ENCODE measurements at places on chromosomes 5 and 9. TPM values are rescaled to one million over a fixed set of nuclear protein-coding genes. Genes with fewer than 3 reads are reported as not detected.

Gene GPR151
- not detected for total RNA-seq

Gene PCDHGA1
- 0.53 TPM for total RNA-seq

Gene AQP7
- 3.7 TPM for total RNA-seq

Gene SLC9A3
- total RNA-seq: 1.1 TPM

Gene TRIM7
- total RNA-seq: 4.3 TPM

Gene IL33
- total RNA-seq: 47.8 TPM

Gene IL5
- total RNA-seq: not detected

GRCh38 chr9:76109953-76110352 is 219.5 kb downstream of the PCSK5 start:
- no peak for DNase-seq

DNA sequence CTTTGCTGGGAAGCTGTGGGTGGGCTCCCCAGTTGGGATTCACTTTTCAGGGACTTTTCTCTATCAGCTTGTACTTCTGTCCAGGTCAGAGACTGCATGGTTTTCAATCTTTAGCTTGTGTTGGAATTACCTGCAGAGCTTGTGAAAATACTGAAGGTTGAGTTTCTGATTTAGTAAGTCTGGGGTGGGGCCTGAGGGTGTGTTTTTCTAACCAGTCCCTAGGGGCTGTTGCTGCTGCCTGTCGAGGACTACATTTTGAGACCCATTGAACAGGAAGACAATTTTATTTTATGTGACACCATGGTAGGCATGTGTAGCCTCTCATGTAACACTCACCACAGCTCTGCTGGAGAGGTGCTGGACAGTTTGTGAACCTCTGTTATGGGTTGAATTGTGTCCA is 14.7 kb upstream of the MLANA start:
- no peak for DNase-seq

GRCh38 chr9:12819436-12820185 is 44.8 kb downstream of the LURAP1L start:
- no peak for DNase-seq

DNA sequence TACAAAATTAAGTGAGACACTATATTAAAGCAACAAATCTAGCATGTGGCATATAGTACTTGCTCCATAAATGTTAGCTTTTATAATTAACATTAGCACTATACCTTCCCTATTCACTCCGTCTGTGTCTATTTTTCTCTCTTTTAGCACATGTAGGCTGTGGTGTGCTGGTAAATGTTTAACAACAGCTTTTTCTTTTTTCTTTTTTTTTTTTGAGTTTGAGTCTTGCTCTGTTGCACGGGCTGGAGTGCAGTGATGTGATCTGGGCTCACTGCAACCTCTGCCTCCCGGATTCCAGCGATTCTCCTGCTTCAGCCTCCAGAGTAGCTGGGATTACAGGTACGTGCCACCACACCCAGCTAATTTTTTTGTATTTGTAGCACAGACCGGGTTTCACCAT is 62.1 kb downstream of the SPRY4 start:
- DNase-seq: no peak

GRCh38 chr5:148897842-148898241 is 71.4 kb downstream of the ADRB2 start:
- DNase-seq: no peak

DNA sequence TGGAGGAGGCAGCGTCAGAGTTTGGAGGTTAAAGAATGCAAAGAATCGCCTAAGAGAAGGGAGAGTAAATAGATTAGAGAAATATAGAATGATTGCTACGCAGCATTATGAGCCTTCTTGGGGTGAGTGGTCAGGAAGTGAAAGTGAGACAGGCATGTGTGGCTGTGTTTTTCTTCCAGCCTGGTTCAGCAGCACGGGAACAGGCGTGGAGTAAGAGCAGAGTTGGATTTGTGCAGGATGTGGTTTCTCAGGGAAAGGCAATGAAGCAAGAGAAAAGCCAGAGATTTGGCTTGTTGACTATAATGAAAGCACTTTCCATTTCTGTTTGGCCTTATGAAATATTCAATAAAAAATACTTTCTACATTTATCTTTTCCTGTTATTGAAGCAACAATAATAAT is 34.3 kb upstream of the FRMD3 start:
- no peak for DNase-seq

DNA sequence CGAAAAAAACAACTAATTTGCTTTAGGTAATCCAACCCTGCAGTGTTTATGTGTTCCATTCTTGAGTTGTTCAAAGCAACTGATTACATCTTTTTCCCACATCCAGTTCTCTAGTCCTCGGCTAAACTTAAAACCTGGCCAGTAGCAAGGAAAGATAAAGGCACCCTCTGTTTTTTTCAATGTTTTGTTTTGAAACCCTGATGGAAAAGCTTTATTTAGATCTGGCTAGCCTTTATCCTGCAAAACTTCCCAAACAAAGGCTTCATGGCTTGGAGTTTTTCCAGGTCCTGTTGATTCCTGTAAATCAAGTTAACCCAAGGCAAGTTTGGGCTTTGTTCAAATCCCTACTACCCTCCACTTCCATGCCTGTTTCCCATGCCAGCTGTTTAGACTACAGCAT is 105.1 kb downstream of the CEMIP2 start:
- DNase-seq: no peak

- no peak for DNase-seq
Observed at GRCh38 chr5:80884929-80885328, 75.2 kb upstream of the RASGRF2 start.

DNA sequence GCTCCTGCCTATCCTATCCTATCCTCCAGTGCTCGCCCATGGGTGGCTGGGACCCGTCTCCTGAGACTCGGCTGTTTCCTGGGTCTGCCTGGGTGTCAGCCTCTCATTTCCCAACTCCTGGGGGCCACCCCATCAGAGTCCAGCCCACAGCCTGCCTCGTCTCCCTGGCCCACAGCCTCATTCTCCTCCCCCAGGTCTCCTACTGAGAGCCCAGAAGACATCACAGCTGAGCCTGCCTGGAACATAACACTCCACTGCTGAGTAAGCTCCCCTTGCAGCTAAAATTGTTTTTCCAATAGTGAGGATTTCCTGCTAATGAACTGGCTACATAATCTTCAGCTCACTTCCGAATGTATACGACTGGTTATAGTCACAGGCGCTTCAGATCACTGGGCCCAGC is 95.3 kb downstream of the TTLL11 start:
- no peak for DNase-seq

GRCh38 chr5:10735569-10736276 is 25.3 kb downstream of the DAP start:
- DNase-seq: no peak

DNA sequence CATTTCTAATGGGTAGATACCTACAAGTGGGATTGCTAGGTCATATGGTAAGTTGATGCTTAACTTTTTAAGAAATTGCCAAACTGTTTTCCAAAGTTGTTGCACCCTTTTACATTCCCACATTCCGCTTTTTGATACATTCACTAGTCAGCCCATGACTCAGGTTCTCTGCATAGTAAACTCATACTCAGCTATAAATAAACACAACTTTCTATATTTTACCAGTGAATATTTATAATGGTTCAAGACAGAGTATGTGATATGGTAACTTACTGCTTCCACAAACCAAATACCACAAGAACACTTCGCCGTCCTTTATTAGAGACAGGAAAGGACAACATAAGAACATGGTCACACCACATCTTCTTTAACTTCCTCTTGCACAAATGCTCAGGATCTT is 54.0 kb downstream of the PLPP1 start:
- DNase-seq: no peak

- DNase-seq: no peak
Observed at GRCh38 chr5:121572061-121572460, 279.6 kb upstream of the FTMT start.

DNA sequence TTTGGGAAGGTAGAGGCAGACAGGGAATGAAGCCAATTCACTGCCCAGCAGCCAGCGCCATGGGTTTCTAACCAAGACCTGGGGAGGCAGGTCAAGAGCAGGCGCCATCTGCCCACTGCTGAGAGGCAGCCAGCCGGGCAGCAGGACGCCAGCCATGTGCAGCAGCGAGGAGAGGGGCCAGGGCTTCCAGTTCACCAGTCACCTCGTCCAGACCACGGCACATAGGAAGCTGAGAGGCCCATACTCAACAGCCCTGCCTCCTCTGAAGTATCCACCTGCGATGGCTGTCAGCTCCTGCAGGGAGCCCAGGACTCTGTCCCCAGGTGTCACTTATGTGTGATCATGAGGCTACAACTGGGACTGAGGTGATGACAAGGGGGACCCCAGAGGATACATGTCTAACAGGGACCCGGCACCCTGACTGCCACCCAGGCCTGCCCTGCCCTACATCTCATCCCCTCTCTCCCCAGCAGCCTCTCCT is 30.1 kb downstream of the IPPK start:
- peak; percentile 22 for DNase-seq

DNA sequence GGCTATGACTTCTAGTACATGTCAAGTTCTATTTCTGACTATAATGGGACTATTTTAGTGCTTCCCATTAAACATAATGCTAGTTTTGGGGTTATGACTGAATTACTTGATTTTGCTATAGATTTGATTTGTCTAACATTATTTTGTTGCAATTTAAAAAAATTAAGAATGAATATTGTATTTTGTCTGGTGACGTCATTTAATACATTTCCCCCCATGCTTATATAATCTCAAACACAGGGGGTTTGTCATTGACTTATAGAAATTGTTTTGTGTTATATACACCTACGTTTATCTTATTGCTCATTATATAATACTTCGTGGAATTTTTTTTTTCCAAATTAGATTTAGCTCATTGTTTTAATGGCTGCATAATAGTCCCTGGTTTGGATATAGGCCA is 270.3 kb upstream of the VLDLR start:
- DNase-seq: no peak

DNA sequence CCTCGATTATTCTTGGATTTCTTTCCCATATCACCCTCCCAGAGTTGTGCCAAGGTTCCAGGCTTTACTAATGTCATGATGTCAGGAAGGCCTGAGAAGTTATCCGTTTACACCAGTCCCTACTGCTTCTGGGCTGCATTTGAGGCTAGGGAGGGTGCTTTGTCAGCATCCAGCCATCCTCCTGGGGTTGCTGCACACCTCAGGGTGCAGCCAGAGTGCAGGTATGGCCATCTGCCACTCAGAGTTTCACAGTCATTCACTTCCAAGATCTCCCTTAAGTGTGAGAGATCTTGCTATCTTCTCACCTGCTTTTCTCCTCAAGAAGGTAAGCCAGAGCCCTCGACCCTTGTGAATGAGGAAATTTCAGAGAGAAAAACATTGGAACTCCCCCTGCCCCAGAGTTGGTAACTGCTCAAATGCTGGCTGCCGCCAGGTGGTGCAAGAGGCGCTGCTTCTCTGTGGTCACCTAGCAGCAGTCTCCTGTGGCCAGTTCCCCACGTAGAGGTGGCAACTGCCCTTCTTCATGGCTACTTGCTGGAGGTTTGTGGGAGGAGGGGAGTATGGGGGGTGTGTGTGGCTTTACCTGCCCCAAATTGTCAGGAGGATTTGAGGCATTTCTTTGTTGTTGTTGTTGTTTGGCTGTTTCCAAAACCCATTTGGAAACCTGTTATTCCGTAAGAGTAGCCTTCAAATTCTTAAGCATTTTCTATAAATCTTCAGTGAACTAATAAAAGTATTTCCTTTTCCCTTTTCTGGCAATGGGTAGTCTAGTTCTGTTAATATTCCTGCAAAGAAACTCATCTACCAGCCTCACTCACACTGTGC is 259.6 kb upstream of the DMRT1 start:
- DNase-seq: no peak

DNA sequence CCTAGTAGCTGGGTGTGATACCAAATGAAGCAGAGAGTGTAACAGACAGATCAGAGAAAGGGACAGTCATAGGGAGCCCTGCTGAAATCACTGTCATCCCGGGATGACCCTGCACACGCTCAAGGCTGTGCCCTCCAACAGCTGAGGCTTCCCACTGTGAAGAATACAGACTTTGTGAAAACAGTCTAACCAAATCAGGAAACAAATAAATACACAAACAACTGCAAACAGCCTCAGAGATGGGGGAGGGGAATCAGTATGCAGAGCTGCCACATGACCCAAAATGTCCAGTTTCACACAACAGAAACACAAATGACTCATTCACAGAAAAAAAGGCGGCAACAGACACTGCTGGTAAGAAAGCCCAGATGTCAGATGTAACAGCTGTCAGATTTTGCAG is 101.9 kb downstream of the ADAMTS2 start:
- no peak for DNase-seq

GRCh38 chr5:20678386-20678785 is 690.4 kb upstream of the CDH18 start:
- DNase-seq: no peak

GRCh38 chr5:68378204-68378820 is 162.8 kb downstream of the PIK3R1 start:
- no peak for DNase-seq

- DNase-seq: no peak
Observed at GRCh38 chr9:125985142-125985997, 238.2 kb downstream of the PBX3 start.

DNA sequence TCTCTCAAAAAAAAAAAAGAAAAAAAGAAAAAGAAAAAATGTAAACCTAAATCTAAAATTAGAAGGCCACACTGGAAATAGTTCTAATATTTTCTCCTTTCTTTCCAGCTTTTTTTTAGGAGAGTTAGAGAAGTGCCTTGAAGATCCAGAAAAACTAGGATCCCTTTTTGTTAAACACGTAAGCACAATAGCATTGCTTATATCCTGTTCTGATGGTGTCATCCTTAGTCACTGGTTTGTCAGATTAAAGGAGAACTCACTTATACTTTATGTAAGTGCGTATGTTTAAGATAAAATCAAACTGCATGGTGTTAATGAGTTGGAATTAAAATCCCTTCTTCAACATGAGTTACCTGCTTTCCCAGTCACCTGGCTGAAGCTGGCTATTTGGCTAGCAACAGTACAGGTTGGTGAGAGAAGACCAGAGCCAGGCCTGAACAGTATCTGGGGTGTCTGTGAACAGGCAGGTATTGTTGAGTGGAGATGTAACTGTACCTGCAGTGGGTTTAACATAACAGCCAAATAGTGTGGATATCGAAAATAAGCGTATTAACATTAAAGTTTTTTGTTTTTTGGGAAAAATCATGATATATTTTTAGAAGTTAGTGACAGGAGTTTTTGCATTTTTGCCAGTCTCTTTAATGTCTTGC is 104.7 kb upstream of the OTULINL start:
- no peak for DNase-seq

DNA sequence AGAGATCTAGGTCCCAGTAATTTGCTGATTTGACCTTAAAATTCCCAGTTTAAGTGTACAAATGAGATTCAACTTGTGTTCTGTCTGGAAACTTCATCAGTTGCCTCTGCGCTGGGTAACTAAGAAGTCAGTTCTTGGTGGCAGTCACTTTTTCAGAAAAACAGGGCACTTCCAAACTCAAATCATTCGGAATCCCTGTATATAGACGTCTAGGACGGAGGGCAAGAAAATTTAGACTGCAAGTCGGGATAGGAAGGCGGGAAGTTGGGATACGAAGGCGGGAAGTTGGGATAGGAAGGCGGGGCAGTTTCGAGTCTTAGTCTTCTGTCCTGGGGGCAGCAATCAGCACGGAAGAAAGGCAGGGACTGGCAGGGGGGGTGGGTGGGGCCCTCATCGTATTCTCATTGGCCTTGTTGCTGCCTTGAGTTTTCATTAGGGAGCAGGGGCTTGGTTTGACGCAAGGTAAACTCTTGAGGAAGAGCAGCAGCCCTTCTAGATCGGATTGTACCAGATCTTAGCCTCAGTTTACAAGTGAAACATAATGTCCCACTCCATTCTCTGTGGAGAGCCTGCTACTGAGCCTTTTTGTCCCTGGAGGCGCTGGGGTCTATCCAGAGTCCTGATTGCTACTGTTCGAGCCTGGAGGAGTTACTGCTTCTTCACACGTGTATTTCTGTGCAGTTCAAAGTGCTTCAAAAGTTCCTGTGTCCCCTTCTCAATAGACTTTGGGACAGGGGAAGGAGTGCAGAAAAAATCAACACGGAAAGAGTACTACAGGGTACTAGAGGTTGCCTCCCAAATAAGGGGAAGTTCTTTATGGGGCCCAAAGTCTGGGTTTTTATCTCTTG is 2.7 kb upstream of the PURA start:
- no peak for DNase-seq
